ENCODE measurements at places on chromosomes 3 and 15. TPM values are rescaled to one million over a fixed set of nuclear protein-coding genes. Genes with fewer than 3 reads are reported as not detected.

GRCh38 chr3:7144697-7145308 lies 283.9 kb downstream of the GRM7 start:
- DNase-seq, result no peak

DNA sequence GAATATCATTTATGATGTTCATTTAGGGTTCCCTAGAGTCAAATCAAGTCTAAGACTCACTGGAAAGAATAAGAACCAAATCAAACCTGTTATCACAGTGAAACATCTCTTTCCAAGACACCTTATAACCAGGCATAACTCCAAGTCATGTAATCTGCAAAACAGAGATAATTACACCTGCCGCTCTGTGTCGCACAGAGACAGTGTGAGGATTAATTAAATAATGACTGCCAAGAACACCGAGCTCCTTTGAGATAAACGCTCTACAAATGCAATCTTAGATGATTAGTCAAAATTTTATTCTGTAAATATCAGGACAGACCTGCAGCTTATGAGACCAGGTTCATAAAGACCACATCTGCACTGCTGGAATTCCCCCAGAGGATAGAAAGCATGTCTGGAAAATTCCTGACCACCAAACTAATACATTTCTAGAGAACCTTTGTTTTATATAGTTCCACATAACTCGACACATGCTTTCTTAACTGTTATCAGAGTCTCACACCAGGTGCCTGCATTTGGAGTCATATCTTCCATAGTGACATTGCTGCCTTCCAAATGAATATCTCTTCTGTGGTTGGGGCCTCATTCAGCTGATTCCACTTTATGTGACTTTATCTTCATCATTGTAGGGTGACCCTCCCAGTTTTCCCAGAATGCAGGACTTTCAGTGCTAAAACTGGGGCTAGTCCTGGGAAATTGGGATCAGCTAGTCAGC lies 252.8 kb downstream of the CD47 start:
- no peak for DNase-seq

DNA sequence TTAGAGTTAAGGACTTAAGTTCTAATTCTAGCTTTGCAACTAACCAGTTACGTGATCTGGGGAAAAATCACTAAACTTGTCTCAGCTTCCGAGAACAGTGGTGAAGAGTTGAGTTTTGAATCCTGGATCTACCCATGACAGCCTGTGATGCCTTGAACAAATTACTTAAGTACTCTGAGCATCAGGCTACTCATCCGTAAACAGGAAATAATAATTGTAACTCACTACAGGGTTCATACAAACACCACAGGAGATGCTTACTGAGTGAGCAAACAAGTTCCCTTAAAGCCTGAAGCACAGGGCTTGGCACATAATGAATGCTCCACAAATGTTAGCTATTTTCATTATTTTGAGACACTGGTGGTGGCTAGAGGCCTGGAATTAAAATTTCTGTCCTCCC lies 158.8 kb downstream of the ERC2 start:
- no peak for DNase-seq

DNA sequence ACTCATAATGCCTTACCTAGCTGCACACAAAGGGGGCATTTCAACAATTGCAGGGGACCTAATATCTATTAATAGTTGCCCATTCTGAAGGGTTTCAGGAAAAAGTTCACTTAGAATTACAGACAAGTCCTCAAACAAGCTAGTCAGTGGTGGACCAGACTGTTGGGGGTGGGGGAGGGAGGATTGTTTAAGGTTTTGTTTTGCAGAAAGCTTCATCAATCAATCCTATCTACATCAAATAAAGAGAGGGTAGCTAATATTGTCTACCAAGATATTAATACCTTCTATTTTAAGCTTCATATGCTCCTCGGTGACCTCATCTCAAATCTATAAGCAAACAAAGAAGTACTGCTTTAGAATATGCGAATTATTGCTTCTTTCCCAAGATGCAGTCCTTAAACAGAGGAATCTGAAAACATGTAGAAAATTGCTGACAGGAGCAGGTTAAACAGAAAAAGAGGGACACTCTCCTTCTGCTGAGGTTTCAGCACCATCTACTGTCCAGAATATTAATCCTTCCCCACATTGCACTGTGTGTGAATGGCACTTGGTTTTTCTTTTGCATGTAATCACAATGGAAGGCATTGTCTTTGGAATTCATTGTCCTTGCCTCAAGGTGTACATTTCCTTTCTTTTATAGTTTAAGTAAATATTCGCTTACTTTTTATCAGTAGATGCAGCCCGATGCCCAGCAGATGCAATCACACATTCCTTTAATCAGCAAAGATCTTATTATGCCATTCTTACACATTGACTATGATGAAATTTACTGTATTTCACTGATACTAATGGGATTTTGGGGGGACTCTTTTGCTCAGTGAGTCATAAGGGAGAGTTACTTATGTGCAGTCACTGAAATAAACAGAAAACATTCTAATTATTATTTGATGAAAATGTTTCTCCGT lies 94.7 kb downstream of the IL5RA start:
- peak; percentile 41 for DNase-seq

DNA sequence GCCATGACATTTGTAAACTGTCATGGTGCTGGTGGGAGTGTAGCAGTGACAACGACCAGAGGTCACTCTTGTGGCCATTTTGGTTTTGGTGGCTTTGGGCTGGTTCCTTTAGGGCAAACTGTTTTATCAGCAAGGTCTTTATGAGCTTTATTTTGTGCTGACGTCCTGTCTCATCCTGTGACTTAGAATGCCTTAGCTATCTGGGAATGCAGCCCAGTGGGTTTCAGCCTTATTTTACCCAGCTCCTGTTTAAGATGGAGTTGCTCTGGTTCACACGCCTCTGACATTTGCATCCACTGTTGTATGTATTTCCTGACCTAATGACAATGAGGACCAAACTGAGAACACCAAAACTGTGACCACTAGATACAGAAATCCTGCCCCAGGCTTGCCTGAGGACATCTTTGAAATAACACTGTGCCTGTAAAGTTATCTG lies 37.6 kb downstream of the RAB8B start:
- no peak for DNase-seq

DNA sequence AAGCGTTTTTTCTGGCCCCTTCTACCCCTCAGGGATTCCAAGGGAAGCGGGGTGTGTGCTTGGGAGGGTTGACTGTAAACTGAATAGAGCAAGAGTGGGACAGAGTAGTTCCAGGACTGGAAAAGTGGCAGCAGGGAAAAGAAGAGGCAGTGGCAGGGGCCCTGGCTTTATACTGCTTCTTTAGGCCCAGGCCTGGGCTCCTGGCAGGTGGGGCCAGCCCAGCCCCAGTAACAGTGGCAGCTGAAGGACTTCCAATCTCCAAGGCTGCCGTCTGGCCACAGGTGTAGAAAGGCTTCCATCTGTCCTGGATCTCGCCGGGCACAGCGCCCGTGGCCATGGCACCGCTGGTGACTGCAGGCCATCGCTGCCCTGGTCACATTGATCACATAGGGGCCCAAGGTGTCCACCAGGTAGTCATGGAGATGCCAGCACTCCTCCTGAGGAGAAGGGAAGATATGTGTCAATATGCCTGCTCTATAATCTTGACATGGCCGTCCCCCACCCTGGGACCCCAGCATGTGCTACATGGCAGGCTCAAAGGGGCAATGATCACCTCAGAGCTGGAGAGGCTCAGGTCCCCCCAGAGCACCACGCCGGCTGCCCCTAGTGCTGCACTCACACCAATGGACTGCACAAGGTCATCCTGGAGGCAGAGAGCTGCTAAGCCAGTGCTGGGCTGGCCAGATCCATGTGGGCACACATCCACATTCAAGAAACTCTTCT lies 1.0 kb upstream of the IFRD2 start:
- no peak for DNase-seq

Gene CLDN18
- total RNA-seq, result not detected

Gene ZPLD1
- total RNA-seq, result 0.16 TPM

- no peak for DNase-seq
Observed at GRCh38 chr15:70754862-70755261, 8.5 kb downstream of the UACA start.

- DNase-seq, result no peak
Observed at GRCh38 chr3:36774052-36774451, 9.7 kb upstream of the DCLK3 start.

Gene TTC23
- total RNA-seq, result 57.0 TPM

- no peak for DNase-seq
Observed at GRCh38 chr15:71807125-71807629, 3.2 kb upstream of the NR2E3 start.

Gene PIGZ
- total RNA-seq, result 5.8 TPM

DNA sequence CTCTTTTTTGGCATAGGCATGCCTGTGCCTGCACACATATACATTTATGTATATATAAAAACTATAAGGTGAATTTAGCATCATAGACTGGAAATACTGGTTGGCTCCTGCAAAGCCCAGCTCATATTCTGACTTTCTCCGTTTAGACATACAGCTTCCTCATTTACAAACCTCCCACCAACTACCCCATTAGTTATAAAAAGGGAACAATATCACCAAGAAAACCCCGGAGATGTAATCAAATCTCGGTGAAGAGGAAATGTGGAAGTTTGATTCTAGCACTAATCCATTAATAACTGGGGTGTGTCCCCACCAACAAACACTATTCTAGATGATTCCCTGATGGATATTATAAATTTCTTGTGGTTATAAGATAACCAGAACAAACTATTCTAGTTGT lies 517.7 kb upstream of the TBL1XR1 start:
- DNase-seq, result no peak

DNA sequence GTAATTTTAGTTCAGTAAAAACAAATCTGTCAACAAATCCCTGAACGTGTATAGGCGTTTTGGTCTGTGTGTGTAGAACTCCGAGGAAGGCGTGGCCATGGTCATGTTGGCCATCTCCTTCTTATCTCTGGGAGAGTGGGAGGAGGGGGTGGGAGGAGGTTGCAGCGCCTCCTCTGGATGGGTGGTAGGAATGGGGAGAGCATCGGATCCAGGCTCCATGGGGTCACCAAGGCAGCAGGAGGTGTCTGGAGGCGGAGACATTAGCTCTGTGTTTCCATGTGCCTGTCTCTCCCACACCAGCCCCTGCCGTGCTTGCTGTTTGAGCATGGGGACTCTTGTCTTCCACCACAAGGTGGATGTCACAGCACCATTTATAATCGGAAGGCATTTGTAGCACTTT lies 34.5 kb upstream of the TRPM1 start:
- DNase-seq, result no peak

DNA sequence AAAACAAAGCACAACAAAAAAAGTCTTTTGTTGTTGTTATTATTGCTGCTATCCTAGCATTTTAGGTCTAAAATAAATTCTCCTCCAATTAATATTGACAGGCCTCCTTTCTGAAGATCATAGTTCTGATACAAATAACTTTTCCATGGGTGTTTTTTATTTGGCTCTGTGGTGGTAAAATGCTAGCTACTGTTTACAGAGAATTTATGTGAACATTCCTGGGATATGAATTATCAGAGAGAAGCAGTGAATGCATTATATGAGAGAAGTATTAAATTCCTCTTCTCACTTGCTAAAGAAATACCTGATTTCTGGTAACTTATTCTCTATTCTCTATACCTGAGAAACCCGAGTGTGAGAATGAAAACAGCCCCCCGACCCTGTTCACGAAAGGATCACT lies 57.5 kb upstream of the TMCO5A start:
- DNase-seq, result no peak

DNA sequence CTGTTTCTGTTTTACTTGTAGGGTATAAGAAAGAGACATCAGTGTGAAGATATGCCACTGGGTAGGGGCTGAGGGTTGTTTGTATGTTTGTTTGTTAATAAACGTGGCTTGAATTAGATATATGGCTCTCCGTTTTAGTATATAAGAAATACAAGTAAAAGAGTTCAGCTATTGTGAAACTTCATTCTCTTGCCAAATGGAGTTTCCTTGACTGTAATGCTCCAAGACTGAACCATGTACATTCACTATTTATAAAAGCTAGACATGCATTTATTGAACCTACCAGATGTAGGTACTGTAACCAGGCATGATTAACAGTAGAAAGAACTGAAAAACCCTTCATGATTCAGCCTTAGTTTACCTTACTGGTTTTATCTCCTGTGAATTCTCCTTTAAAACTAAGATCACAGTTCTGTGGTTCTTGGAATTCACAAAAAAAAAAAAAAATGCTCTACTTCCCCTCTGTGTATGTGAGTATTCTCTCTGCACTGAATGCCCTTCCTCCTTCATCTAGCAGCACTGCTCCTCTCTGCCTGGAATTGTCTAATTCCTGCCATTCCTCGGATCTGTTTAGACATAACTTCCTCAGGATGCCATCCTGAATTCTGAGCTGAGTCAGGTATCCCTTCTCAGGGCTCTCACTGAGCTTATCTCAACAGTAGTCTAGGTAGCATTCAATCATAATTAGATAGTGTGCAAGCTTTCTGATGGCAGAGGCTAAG lies 504.4 kb downstream of the FHIT start:
- DNase-seq, result no peak

GRCh38 chr15:83653639-83654378 lies at the start of gene ADAMTSL3:
Gene ADAMTSL3 (plus strand): TSS chr15:83654123. CDS start chr15:83655762, 1,639 bp downstream.
- DNase-seq, result no peak

Gene LRRN1
- 18.2 TPM for total RNA-seq

Gene CCR4
- 0.53 TPM for total RNA-seq

DNA sequence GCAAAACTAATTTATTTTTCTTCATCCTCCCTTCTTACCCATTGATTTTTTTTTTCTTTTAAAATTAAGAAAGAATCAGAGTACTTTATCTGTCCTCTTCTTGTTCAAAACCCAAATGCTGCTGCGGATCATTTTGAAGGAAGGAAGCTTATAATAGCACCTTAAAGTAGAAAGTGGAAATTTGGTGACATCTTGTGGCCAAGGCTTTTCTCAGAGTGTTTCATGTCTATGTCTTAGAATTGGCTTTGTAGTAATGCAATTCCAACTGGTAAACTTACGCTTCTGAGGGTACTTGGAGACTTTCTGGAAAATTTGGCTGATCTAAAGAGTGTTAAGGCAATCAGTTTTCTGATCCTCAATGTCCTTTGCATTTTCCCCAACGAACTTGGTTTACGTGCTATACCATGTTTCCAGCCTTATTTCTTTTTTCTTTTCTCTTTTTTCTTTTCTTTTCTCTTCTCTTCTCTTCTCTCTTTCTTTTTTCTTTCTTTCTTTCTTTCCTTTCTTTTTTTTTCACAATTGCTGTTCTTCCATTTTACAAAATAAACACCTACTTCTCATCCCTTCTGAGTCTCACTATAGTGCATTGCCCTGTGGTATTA lies 30.7 kb downstream of the C3orf38 start:
- no peak for DNase-seq

- DNase-seq, result no peak
Observed at GRCh38 chr15:83889995-83890394, 236.1 kb downstream of the ADAMTSL3 start.

DNA sequence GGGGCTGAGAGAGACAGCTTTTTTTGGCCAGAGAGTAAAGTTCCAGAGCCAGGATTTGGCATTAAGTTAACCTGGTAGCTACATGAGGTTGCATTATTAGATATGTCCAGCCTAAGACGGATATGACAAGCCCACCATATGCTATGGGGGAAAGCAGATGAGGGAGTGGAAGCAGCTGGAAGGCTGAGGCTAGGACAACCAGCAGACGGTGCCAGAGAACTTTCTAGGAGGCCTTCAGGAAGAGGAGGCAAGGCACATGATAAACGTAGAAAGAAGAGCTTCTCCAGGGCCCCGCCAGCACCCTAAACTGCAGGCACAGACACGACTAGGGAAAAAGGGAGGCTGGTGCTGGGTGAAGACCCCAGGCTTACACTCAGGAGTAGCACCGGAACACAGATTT lies 87.0 kb downstream of the CTNNB1 start:
- DNase-seq, result no peak

Measured in urinary bladder (tissue), 4 donors.